Astrocyte (in vitro differentiated cells and primary cell): ENCODE measurements at places on chromosomes 2 and 18.

DNA sequence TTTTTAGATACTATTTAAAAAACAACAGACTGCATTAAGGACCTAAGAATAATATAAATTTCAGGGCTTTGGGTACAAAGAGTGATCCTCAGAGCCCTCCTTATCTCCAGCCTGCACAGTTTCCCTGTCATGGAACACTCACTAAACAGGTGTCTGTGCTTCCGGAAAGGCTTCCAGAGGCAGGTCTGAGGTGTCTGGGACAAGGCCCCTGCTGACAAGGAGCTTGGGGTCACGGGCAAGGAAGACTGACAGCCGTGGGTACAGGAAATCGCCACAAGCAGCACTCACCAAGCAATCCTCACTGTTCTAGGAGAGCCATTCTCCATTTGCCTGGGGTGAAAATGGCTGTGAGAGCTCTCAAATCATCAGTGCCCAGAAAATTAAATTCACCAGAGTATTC lies 220.3 kb upstream of the PXDN start:
- DNase-seq = no peak

- DNase-seq = no peak
Observed at GRCh38 chr2:75194184-75194868, 5.0 kb downstream of the TACR1 start.

DNA sequence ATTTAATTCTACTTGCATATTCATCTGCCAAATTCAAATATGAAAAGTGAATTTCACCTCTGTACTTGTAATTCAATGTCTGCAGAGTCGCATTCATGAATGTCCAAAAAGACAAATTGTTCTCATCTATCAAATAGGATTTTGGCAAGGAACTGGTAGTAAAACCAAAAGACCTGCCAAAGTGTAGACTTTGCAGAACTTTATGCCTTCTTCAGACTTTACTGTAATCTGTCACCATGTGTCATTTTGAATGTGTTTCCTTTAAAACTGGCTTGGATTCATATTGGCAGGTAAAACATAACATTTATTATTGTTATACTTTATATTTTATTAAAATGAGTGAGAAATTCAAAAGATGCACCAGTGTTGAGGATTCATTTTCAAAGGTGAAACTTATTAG lies 701.9 kb upstream of the LINC00305 start:
- no peak for DNase-seq

DNA sequence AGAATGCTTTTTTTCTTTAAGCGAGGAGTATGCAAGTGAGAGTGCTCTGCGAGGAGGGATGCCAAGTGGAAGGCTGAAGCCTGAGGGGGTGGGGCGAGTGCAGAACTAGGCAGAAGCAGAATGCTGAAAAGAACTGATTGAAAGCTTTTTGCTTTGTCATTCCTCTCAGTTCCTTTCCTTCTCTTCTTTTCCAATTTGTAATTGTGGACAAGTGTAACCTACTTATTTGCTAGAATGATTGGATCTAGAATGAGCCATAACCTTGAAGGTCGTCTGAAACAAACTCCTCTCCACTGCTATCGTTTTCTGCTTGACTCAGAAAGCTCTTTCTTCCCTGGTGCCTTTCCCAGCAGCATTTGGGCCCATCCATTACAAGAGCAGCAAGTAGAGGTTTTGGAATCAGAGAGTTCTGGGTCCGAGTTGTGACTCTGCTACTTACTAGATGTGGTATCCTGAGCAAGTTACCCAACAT lies 115.3 kb downstream of the METTL8 start:
- peak; percentile 26 for DNase-seq

- DNase-seq = peak; percentile 79
Observed at GRCh38 chr2:128408349-128409305, 90.0 kb upstream of the HS6ST1 start.

DNA sequence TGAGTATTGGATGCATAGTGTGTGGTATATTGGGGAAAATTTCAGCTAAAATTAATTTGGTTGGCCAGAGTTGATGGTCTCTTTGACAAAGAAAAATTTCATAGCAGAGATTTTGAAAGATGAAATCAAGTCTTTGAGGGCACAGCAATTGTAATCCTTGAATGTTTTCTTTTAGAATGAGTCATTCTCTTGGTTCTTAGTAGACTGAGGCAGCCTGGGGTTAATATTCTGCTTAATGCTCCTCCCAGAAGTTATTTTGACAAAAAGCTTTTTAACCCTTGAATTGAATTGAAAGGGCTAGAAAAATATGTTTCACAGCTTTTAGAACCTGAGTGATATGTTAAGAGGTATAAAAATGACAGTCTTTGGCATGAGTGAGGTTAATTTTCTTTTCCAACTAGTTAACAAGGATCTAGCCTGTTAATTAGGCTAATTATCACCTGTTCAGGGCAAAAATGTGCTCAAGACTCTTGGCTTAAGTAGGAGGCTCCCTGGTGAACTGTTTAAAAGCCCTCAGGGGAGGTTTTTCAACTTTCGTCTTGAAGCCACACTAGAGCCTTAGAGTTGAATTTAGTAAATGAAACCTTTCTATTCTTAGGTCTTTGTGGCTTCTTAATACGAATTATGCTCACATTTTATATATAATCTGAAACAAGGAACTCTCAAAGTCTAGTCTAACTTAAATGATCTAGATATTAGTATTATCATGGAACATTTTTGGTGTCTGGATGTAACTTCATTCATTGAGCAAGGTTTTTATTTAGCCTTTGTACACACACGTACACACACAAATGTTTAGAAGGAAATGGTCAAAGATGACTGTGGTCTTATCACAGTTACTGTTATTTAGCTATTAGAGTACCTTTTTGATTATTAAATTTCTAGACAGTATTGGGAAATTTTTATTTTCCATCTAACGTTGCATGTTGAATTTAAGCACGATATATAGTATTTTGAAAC lies 272.5 kb downstream of the ZNF407 start:
- DNase-seq = peak; percentile 11

GRCh38 chr2:216777637-216778273 lies 82.1 kb downstream of the TNP1 start:
- DNase-seq = no peak

- DNase-seq = peak; percentile 72
Observed at GRCh38 chr2:44233450-44234128, 41.7 kb upstream of the SLC3A1 start.

- no peak for DNase-seq
Observed at GRCh38 chr18:30705943-30706342, 336.6 kb downstream of the DSC3 start.

GRCh38 chr2:116585669-116586327 lies 1228.7 kb upstream of the DDX18 start:
- DNase-seq = no peak
